ENCODE measurements at places on chromosomes 4 and X. TPM values are rescaled to one million over a fixed set of nuclear protein-coding genes. Genes with fewer than 3 reads are reported as not detected.

CENPVL1 gene
- total RNA-seq: not detected

- peak; percentile 57 for DNase-seq
Observed at GRCh38 chr4:39719804-39720580, 22.1 kb downstream of the UBE2K start.

GRCh38 chr4:5955201-5955821, 62.4 kb upstream of the CRMP1 start:
- no peak for DNase-seq

GRCh38 chr4:7752649-7753048, 187.0 kb downstream of the AFAP1 start:
- DNase-seq: peak; percentile 33

DNA sequence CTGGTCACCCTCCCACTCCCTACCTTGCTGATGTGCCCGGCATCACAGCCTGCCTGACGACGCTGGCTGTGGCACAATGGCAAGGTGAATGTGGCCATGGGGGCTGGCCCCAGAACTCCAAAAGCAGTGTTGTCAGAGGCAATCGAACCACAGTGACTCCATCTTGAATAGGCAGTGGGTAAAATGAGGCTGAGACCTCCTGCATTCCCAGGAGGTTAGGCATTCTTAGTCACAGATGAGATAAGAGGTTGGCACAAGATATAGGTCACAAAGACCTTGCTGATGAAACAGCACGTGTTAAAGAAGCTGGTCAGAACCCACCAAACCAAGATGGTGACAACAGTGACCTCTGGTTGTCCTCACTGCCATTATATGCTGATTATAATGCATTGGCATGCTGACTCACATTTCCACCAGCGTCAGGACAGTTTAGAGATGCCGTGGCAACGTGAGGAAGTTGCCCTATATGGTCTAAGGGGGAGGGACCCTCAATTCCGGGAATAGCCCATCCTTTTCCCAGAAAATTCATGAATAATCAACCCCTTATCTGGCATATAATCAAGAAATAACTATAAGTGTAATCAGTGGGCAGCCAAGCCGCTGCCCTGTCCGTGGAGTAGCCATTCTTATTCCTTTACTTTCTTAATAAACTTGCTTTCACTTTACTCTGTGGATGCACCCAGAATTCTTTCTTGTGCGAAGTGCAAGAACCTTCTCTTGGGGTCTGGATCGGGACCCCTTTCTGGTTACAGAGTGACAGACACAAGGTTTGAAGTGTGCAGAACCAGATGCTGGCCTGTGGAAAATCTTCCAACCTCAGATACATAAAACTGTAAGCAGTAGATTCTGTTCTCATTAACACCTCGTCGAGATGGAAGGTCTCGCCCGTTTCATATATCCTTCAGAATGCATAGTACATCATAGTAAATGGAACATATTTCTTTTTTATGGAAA, 26.8 kb upstream of the CLDN24 start:
- DNase-seq: peak; percentile 19

DNA sequence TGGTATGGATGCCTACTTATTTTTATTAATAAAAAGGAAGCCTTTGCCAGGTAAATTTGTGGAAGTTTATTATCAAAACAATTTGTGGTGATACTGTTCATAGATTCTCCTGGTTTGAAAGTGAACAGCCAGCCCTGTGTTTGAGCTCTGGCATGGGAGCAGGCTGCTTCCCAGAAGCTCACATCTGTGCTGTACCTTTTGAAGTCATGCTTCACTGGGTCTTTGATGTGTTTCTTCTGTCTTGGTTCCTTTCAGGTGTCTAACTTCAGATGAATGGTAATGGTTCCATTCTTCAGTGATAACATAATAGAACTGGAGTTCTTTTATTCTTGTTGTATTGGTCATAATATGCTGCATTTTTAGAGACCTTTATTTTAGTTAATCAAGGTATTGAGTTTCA, 85.5 kb downstream of the BMPR1B start:
- no peak for DNase-seq

Data from mammary epithelial cell (primary cell).